ENCODE measurements at places on chromosomes 1 and 21.

- no peak for DNase-seq
Measured at GRCh38 chr1:78229344-78229743, 183.6 kb downstream of the GIPC2 start.

DNA sequence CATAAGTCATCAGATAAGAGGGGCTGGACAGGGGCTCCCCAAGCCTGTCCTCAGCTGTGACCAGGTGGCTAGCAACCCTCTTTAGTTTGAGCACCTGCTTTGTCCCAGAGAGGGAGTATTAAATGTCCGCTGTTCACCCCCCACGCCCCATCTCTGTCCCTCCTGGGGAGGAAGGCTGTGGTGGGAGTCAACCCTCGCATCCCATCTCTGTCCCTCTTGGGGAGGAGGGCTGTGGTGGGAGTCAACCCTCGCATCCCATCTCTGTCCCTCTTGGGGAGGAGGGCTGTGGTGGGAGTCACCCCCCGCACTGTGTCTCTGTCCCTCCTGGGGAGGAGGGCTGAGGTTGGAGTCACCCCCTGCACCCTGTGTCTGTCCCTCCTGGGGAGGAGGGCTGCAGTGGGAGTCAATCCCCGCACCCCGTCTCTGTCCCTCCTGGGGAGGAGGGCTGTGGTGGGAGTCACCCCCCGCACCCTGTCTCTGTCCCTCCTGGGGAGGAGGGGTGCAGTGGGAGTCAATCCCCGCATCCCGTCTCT is 72.6 kb upstream of the ABCG1 start:
- no peak for DNase-seq

- no peak for DNase-seq
Measured at GRCh38 chr1:173775578-173776226, 48.8 kb upstream of the DARS2 start.

- no peak for DNase-seq
Measured at GRCh38 chr1:17109892-17110554, 9.2 kb downstream of the PADI2 start.

GRCh38 chr21:34790834-34791233 is 122.0 kb downstream of the CLIC6 start:
- DNase-seq: no peak

- DNase-seq: no peak
Measured at GRCh38 chr1:57222307-57222706, 201.6 kb downstream of the DAB1 start.

All from stimulated activated CD8-positive, alpha-beta memory T cell treated with anti-CD3 and anti-CD28 coated beads, Interleukin-7, amount 100 ng/mL, for 48 hours (primary cell).